ENCODE measurements at places on chromosomes 5 and 9.
A peak's percentile ranks its signal among the peaks of the same experiment; 100 is the strongest.

DNA sequence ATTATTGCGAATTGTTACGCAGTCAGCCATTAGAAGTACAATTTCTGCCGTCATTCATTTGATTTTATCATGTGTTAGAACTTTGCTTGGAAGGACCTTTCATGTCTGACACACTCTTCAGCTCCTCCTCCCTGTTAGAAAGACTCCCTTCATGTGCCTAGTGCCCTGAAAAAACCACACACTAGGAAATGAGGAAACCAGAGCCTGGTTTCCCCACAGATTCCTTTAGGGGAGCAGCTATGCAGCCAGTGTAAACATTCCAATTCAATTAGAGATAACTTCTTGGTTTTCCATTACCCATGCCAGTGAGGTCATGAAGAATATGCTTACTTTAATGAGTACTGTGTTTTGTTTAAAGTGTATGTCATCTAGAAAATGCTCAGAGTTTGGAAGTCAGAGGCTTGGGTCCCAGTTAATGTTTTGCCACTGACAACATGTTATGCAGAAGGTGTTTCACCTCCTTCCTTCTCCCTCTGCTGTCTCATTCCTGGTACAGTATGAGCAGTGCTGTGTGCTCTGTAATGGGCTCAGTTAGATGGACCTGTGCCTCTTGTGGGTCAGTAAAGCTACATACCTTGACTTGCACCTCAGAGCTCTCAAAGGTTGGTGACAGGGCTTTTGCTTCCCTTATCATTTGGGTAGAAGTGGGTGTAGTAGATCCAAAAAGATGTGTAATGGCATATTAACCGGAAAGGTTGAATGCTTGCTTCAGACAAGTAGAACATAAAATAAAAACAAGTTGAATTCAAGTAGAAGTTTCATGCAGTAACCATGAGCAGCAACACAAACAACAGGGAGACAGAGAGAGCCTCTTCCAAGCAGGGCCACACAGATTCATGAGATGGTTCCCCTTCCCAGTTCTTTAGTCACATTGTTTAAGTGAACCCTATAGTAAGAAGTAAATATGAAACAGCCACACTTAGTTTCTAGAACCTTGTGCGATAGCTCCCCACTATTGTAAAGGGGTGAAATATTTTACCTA, 52.6 kb upstream of the TNFAIP8 start:
- DNase-seq: peak; percentile 69

- DNase-seq: no peak
Observed at GRCh38 chr9:16442622-16443021, 427.8 kb downstream of the BNC2 start.

DNA sequence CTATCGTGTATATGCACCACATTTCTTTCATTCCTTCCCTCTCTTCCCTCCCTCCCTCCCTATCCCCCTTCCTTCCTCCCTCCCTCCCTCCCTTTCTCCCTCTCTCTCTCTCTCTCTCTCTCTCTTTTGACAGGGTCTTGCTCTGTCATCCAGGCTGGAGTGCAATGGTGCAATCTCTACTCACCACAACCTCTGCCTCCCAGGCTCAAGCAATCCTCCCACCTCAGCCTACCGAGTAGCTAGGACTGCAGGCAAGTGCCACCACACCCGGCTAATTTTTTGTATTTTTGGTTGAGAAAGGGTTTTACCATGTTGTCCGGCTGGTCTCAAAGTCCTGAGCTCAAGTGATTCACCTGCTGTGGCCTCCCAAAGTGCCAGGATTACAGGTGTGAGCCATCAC, 1.1 kb upstream of the ANKS6 start:
- no peak for DNase-seq

DNA sequence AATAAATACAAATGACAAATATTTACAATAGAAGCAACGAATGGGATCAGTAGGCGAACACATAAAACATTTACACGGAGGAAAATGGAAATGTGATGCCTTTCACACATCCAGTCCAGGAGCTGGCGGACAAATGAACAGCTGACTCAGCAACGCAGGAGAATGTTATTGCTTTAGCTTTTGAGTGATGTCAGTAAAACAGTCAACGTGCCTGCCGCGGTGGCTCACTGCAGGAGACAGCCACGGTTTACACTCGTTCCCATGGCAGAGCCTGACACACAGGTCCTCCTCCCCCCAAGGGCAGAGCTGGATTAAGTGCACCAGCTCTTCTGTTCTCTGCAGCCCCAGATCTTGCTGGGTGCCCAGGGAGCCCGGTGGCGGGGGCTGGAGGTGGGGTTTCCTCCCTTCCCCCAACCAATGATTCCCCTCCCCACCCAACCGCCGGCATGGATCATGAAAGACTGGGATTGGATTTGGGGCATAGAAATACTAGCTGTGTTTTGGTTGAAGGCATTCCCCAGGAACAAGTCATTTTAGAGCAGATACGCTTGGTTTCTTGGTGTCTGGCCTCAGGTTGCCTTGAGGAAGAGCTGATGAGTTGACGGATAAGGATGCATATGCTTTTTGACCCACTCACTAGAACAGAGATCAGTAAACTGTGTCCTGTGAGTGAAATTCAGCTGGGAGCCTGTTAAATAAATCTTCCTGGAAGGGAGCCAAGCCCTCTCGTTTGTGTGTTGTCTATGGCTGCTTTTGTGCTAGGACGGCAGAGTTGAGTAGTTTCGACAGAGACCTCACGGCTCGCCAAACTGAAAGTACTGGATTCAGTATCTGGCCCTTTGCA, 12.5 kb downstream of the STC2 start:
- no peak for DNase-seq

DNA sequence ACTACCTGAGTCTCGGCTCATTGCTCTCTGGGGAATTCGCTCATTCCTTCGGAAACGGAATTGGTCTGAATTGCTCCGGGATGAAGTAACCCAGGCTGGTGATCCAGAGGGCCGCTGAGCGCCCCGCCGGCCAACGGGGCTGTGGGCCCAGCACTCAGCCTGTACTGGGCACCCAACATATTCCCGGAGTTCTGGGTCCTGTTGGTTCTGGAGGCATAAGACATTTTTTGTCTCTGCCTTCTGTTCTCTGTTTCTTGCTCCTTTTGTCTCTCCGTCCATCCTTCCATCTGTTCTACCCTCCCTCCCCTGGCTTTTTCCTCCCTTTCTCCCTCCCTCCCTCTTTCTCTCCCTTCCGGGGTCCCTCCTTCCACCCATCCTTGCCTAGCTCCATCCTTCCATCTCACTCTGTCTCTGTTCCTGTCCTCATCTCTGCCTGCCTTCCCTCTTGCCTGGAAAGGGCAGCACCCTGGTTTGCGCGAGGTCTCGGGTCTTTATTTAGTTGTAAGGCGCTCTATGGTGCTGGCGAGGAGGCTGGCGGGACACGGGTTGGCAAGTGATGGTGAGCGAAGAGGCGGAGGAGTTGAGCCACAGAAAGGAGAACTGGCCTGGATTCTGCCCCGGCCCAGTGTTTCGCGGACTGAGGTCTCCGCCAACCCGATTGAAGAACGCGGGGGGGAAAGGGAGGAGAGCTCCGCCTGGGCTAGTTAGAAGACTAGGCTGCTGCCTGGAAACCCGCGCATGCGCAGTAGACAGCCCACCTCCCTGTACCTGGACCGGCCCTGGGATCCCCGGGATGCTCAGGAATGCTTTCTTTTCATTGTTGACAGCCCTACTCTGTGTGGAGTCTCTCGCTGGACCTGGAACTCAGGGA, 1468.0 kb downstream of the FOXD4L5 start:
- DNase-seq: no peak

DNA sequence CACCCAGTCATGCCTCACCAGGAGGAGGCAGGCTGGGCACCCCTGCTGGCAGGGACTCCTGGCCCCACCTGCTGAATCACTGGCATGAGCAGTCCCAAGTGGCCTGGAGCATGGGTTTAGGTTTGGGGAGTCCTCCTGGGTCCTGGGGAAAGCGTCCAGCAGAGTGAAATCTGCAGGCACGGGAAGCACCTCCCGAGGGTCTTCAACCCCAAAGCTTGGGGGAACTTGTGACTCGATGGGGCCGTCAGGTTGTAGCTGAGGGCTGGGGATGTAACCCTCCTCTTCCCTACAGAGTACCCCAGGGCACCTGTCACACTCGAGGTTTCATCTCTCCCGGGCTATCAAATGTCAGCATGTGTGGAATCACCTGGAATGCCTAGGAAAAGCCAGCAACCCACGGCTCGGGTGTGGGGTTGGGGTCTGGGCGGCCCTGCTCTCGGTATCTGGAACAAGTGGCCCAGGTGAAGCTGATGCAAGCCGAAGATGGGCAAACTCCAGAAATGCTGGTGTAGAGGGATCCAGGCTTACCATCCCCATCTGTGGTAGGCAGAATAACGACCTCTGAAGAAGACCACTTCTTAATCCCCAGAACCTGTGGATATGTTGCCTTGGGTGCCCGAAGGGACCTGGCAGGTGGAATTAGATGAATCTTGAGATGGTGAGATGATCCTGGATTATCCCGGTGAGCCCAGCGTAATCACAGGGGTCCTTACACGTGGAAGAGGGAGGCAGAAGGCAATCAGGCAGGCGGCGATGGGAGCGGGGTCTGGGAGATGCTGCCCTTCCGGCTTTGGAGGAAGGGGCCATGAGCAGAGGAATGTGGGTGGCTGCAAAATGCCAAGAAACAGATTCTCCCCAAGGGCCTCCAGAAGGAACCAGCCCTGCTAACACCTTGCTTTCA, 6.1 kb upstream of the RASGEF1C start:
- no peak for DNase-seq

DNA sequence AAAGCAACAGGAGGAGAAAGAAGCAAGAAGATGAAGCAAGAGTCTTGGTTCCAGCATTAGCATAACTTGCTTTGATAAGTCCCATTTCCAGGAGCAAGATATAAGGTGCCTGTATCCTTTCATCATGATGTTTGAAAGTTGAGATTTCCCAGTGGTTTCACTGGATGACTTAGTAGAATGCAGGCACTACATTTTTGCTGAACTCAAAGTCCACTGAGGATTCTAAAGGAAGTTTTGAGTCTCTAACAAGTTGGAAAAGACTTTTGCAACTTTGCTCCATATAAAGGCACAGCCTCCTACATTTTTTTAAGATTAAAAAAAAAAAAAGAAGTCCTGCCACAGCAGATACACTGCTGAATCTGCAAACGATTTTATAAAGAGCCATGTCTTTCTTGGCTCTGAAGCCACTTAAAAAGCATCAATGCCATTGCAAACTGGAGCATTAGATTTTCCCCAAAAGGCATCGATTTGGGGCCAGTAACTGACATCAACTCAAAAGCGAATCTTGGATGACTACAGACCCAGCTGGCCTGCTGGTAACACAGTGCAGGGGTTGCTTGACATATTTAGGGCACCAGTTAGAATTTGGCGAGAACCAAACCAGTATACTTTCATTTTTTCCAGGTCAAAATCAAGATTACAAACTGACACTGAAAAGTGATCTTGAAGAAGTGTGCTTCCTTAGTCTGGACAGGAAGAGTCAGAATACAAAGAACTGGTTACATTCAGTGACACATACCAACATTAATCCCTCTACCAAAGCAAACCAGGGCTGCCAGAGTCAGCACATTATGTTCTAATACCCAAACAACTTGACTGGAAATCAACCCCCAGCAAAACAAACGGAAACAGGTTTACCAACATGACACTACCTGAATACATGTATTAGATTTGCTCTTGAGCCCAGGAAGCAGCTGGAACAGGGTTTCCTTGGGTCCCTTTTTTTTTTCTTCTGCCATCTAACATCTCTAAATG, 39.1 kb upstream of the KCNV2 start:
- DNase-seq: no peak

GRCh38 chr5:59066367-59067163, 483.7 kb downstream of the RAB3C start:
- no peak for DNase-seq

DNA sequence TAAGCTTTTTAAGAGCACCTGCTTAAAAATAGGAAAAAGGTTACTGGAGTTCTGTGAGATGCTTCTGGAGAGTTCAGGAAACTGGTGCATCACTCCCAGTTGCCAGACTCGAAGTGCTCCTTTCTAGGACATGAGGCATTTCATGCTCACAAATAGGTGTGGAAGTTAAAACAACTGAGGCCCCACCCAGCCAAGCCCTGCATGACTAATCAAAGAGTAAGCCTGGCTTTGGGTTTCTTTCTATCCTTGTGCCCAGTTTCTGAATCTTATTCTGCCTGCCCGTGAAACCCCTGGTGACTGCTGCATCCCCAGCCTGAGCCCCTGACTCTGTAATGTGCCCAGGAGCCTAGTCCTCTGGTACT, 7.7 kb downstream of the SPINK9 start:
- no peak for DNase-seq

DNA sequence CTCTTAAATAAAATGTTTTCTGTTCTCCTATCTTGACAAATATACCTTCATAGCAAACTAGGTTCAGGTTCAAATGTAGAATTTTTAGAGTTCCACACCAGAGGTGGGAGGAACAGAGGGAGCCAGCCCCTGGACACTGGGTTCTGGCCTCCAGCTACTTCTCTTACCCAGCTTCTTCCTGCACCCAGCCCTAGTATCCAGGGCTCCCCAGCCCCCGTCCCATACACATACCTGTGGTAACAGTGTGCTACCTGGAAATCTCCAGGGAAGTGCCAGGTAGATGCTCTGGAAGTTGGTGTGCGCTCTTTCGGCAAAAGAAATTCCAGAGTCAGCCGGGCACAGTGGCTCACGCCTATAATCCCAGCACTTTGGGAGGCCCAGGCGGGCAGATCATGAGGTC, 33.9 kb upstream of the IL6ST start:
- no peak for DNase-seq

DNA sequence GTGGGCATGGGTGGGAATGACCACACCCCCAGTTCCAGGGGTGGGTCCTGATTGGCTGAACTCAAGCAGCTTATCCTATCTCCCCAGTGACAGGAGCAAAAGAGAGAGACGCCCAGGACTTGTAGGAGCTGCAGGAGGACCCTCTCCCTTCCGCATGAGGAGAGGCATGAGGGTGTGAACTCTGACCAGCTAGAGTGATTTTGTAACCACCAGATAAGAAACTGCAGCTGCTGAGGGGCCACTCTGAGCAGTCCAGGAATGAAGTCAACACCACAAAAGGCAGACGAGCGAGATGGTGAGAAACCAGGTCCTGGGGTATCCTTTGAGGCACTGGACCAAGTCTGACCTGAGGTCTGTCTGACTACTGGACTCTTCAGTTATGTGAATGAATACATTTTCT, 521.9 kb downstream of the BNC2 start:
- DNase-seq: no peak

DNA sequence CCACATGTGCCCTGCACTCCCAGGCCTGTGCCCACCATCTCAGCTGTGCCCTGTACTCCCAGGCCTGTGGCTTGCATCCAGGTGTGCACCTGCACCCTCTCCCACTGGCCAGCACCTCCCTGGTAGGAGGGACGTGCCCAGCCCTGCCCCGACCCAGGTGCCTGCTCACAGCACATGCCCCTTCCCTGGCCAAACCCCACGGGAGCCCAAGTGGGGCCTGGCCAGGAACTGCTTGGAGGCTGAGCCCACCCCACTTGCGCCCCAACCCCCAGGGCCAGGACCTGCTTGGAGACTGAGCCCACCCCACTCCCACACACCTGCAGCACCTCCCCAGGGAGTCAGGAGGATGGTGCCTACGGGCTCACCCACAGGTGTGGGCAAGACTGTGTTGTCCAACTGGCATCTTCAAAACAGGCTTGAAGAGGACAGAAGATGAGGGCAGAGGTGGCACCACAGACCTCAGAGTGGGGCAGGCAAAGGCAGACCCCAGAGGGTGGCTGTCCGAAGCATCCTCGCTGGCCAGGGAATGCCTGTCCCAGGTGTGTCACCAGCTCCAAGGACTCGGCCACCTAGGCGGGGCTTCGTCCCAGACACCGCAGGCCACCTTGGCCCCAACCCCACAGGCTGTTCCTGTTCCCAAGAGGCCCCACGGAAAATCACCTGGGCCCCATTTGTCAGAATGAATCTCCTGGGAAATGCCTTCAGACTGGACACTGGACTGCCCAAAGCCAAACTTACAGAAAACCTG, 10.8 kb downstream of the ZDHHC11B start:
- no peak for DNase-seq

All from Kasumi-1 (cell line).